ENCODE measurements at places on chromosomes 5 and 9. TPM values are rescaled to one million over a fixed set of nuclear protein-coding genes. Genes with fewer than 3 reads are reported as not detected.

- H3K27me3 ChIP-seq: no peaks in the 10 kb centered on the region
- DNase-seq: no peak
- H3K36me3 ChIP-seq: peaks cover 23% of the 10 kb centered on the region
- H3K4me1 ChIP-seq: peaks cover 44% of the 10 kb centered on the region
- H3K27ac ChIP-seq: peak overlapping the region; percentile 78
These were observed 2.0 kb downstream of the TMEM268 start for GRCh38 chr9:114613087-114613486.

- no peak overlapping the region for H3K4me3 ChIP-seq
- peaks cover 23% of the 10 kb centered on the region for H3K36me3 ChIP-seq
- peaks cover 13% of the 10 kb centered on the region for H3K4me1 ChIP-seq
- DNase-seq: no peak
- peaks cover 17% of the 10 kb centered on the region for H3K27me3 ChIP-seq
- no peak overlapping the region for H3K27ac ChIP-seq
These were observed 1.4 kb downstream of the GPX3 start for GRCh38 chr5:151021746-151022145.

DNA sequence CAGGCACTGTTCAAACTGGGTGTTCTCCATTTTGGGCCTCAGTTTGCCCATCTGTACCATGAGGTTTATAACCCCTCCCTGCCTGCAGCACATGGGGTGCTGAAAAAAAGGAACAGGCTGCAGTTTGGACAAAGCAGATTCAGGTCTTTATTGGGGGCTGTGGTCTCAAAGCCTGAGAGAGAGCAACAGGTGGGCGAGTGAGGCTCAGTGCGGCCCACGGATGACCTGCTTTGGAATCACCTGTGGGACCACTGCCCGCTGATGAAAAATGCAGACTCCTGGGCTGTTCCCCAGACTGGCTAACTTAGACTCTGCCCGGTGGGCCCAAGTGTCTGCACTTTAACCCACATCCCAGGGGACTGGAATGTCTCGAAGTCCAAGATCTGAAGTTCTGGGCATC, 11.8 kb upstream of the DAB2IP start:
- H3K27me3 ChIP-seq: peaks cover 8% of the 10 kb centered on the region
- H3K4me1 ChIP-seq: peaks cover 5% of the 10 kb centered on the region
- no peak for DNase-seq
- H3K36me3 ChIP-seq: no peaks in the 10 kb centered on the region
- no peak overlapping the region for H3K4me3 ChIP-seq
- no peak overlapping the region for H3K27ac ChIP-seq

GRCh38 chr9:89450213-89450612, 47.7 kb downstream of the SEMA4D start:
- H3K4me1 ChIP-seq: peaks cover 78% of the 10 kb centered on the region
- H3K36me3 ChIP-seq: peaks cover 31% of the 10 kb centered on the region
- DNase-seq: no peak
- H3K27ac ChIP-seq: peak overlapping the region; percentile 84

DNA sequence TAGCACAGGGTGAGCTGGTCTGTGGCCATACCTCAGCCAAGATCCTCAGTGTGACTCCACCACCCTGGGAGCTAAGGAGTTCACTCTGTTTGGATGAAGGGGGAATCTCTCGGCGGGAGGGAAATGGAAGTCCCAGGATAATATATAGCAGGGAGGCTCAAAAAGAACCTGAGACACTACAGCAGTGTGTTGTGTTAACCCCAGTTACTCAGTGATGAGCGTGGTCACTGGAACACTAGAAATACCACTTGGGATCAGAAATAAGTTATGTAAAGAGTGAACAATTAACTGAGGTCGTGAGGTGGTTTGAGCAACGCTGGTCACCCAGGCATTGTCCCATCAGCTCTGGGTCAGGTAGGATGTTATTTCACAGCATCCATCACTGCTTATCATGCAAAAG, 59.3 kb upstream of the ADAMTS16 start:
- H3K36me3 ChIP-seq: no peaks in the 10 kb centered on the region
- H3K4me3 ChIP-seq: no peak overlapping the region
- H3K27me3 ChIP-seq: no peaks in the 10 kb centered on the region
- DNase-seq: no peak

DNA sequence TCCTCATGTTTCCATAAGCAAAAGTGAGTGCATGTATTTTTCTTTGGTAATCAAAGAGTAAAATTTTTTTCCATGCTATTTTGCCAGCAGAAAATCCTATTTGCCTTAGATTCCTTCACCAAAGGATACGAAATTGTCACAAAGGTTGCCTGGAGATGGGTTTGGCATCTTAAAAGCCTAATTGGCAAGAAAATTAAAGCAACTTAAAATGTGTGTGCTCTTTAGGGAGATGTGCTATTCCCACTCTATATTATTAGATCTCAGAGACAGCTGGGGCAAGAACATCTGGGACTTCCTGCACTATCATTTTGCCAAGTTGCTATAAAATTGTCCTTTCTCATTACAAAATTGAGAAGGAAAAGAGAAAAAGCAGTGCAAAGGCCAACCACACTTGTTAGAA, 146.1 kb downstream of the PLCXD3 start:
- no peaks in the 10 kb centered on the region for H3K4me1 ChIP-seq
- H3K4me3 ChIP-seq: no peak overlapping the region
- DNase-seq: no peak
- H3K36me3 ChIP-seq: no peaks in the 10 kb centered on the region
- no peaks in the 10 kb centered on the region for H3K27me3 ChIP-seq

DNA sequence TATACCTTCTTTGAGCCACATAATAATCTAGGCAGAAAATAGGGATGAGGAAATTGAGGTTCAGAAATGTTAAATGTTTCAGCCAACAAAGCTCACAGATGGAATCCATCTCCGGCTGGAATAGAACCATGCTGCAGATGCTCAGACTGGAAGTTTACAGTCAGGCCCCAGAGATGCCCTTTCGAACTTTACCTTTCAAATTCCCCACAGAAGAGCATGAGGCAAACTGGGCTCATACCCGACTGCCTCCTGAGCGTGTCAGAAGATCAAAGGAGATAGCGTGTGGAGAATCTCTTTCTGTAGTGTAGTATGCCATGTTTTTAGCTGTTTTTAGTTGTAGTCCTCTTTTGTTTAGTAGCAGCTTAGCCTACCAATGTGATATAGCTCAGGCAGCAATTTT, 72.0 kb upstream of the DAP start:
- DNase-seq: no peak
- H3K27me3 ChIP-seq: peaks cover 4% of the 10 kb centered on the region
- no peaks in the 10 kb centered on the region for H3K36me3 ChIP-seq
- no peak overlapping the region for H3K27ac ChIP-seq

- no peaks in the 10 kb centered on the region for H3K27me3 ChIP-seq
- no peak overlapping the region for H3K4me3 ChIP-seq
- DNase-seq: no peak
- H3K4me1 ChIP-seq: no peaks in the 10 kb centered on the region
- peaks cover 2% of the 10 kb centered on the region for H3K36me3 ChIP-seq
These were observed 39.2 kb downstream of the ARRDC3 start for GRCh38 chr5:91343916-91344315.

DNA sequence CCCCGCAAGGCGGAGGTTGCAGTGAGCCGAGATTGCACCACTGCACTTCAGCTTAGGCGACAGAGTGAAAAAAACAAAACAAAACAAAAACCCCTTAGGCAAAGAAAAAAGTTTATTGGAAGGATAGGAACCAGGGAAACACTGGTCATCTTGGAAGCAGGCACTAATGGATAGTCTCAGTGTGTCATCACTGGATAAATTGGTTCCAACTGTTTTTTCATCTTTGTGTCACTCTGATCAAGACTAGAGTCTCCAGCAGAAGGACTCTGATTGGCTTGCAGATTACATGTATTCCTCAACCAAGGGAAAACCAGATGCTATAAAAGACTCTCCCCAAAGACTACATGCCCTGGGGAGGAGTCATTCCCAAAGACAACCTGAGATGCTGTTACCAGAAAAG, 35.0 kb upstream of the HMHB1 start:
- no peak overlapping the region for H3K27ac ChIP-seq
- no peaks in the 10 kb centered on the region for H3K4me1 ChIP-seq
- no peak overlapping the region for H3K4me3 ChIP-seq
- no peaks in the 10 kb centered on the region for H3K36me3 ChIP-seq
- DNase-seq: no peak

DNA sequence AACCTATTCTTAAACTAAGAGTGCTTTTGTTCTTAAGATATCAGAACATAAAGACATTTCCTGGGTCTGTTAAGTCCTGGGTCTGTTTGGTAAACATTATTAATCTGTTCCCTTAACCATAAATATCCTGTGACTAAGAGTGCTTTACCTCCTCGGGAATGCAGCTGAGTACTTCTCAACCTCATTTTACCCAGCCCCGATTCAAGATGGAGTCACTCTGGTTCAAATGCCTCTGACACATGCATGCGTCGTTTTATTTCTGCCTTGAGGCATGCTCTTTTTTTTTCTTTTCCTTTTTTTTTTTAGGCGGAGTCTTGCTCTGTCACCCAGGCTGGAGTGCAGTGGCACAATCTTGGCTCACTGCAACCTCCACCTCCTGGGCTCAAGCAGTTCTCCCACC, 39.8 kb upstream of the FBXL17 start:
- DNase-seq: no peak
- H3K36me3 ChIP-seq: no peaks in the 10 kb centered on the region
- H3K27ac ChIP-seq: no peak overlapping the region
- no peaks in the 10 kb centered on the region for H3K4me1 ChIP-seq
- H3K4me3 ChIP-seq: no peak overlapping the region

DNA sequence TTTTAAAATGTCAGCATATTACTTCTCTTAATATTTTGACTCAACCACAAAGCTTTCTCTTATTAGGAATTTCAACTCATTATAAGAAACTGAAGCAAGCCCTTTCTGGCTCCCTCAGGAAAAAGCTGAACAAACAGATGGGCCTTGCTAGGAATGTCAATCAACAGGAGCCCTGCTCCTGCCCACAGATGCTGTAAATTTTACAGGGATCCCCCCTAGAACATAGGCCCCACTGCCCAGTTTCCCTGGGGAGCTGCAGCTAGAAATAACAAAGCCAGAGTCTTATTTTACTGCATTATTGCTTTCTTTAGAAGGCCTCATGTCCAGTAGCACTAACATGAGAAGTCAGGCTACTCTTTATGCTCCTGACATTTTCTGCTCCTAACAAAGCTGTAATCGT, 103.8 kb downstream of the PCSK1 start:
- H3K4me3 ChIP-seq: no peak overlapping the region
- no peaks in the 10 kb centered on the region for H3K36me3 ChIP-seq
- H3K4me1 ChIP-seq: no peaks in the 10 kb centered on the region
- no peak overlapping the region for H3K27ac ChIP-seq
- H3K27me3 ChIP-seq: peaks cover 21% of the 10 kb centered on the region

DNA sequence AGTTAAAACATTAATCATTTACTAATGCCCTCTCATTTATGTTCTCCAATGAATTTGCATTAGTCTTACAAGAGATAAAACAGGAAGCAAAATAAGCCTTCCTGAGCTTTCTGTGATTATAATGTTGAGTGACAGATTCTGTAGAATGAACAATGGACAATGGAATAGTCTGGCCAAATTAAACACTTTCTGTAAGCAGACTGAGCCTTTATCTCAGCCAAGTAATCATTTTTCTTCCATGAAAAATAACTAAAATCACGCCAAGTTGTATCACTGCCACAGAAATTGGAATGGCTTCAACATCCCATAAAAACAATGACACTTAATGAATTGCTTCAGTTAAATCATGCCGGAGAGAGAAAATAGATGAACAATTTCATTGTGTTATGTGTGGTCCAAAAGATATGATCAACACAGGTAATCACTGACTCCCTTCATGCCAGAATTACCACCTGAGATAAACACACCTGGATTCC, 63.0 kb downstream of the TSSK1B start:
- H3K4me3 ChIP-seq: no peak overlapping the region
- no peak overlapping the region for H3K27ac ChIP-seq
- H3K4me1 ChIP-seq: peaks cover 8% of the 10 kb centered on the region
- peaks cover 31% of the 10 kb centered on the region for H3K27me3 ChIP-seq

- H3K27me3 ChIP-seq: no peaks in the 10 kb centered on the region
- no peak overlapping the region for H3K4me3 ChIP-seq
- no peak for DNase-seq
- no peak overlapping the region for H3K27ac ChIP-seq
- no peaks in the 10 kb centered on the region for H3K4me1 ChIP-seq
These were observed 303.2 kb upstream of the GRAMD2B start for GRCh38 chr5:126119887-126120442.

- H3K27ac ChIP-seq: no peak overlapping the region
- H3K36me3 ChIP-seq: no peaks in the 10 kb centered on the region
- H3K27me3 ChIP-seq: peaks cover 11% of the 10 kb centered on the region
- DNase-seq: no peak
- H3K4me1 ChIP-seq: no peaks in the 10 kb centered on the region
These were observed 311.0 kb downstream of the AGTPBP1 start for GRCh38 chr9:85430659-85431338.

GRCh38 chr5:131466171-131466766, 168.8 kb downstream of the RAPGEF6 start:
- H3K36me3 ChIP-seq: peaks cover 50% of the 10 kb centered on the region
- peaks cover 10% of the 10 kb centered on the region for H3K4me1 ChIP-seq
- no peaks in the 10 kb centered on the region for H3K27me3 ChIP-seq
- no peak for DNase-seq
- H3K27ac ChIP-seq: peak overlapping the region; percentile 48
- no peak overlapping the region for H3K4me3 ChIP-seq

GRCh38 chr5:6822068-6822467, 108.8 kb downstream of the TENT4A start:
- no peak overlapping the region for H3K27ac ChIP-seq
- H3K27me3 ChIP-seq: peaks cover 15% of the 10 kb centered on the region
- no peak for DNase-seq
- peaks cover 1% of the 10 kb centered on the region for H3K4me1 ChIP-seq

- H3K27me3 ChIP-seq: peaks cover 65% of the 10 kb centered on the region
- no peak for DNase-seq
- no peaks in the 10 kb centered on the region for H3K36me3 ChIP-seq
- H3K4me3 ChIP-seq: no peak overlapping the region
- no peak overlapping the region for H3K27ac ChIP-seq
These were observed 21.2 kb upstream of the MARCHF6 start for GRCh38 chr5:10332301-10332700.

- no peaks in the 10 kb centered on the region for H3K4me1 ChIP-seq
- no peaks in the 10 kb centered on the region for H3K36me3 ChIP-seq
- DNase-seq: no peak
- no peak overlapping the region for H3K4me3 ChIP-seq
- no peaks in the 10 kb centered on the region for H3K27me3 ChIP-seq
- no peak overlapping the region for H3K27ac ChIP-seq
These were observed 278.6 kb upstream of the CDH10 start for GRCh38 chr5:24923400-24923799.

GRCh38 chr9:126675147-126675467, 61.4 kb downstream of the LMX1B start:
- peaks cover 7% of the 10 kb centered on the region for H3K4me1 ChIP-seq
- H3K27me3 ChIP-seq: peaks cover 79% of the 10 kb centered on the region
- no peak overlapping the region for H3K27ac ChIP-seq
- H3K4me3 ChIP-seq: no peak overlapping the region

GRCh38 chr5:87136733-87137132, 130.9 kb upstream of the RASA1 start:
- DNase-seq: no peak
- no peak overlapping the region for H3K27ac ChIP-seq
- H3K4me1 ChIP-seq: peaks cover 8% of the 10 kb centered on the region
- peaks cover 3% of the 10 kb centered on the region for H3K36me3 ChIP-seq
- no peak overlapping the region for H3K4me3 ChIP-seq

- no peaks in the 10 kb centered on the region for H3K36me3 ChIP-seq
- H3K27me3 ChIP-seq: peaks cover 48% of the 10 kb centered on the region
- no peak overlapping the region for H3K27ac ChIP-seq
- peak overlapping the region; percentile 39 for H3K4me3 ChIP-seq
These were observed 6.6 kb upstream of the PCSK1 start for GRCh38 chr5:96439477-96440184.

The SMIM32 gene
- total RNA-seq: not detected

The SYNPO gene
- 0.25 TPM for total RNA-seq

The TRIO gene
- total RNA-seq: 7.9 TPM

The C9orf50 gene
- not detected for total RNA-seq

The SPINK5 gene
- not detected for total RNA-seq

The ORM2 gene
- total RNA-seq: not detected

The FAM240B gene
- not detected for total RNA-seq

The PRLR gene
- not detected for total RNA-seq

The CCL27 gene
- total RNA-seq: not detected

The PPP2R2B gene
- 5.3 TPM for total RNA-seq

Measured in activated naive CD8-positive, alpha-beta T cell treated with anti-CD3 and anti-CD28 coated beads, Interleukin-2, amount 10 ng/mL, durations not matched to agents 7 days and 5 days (primary cell).